ENCODE measurements at places on chromosomes 11 and 22.

GRCh38 chr11:124643605-124644425, 21.2 kb downstream of the TBRG1 start:
- DNase-seq = peak; percentile 58

DNA sequence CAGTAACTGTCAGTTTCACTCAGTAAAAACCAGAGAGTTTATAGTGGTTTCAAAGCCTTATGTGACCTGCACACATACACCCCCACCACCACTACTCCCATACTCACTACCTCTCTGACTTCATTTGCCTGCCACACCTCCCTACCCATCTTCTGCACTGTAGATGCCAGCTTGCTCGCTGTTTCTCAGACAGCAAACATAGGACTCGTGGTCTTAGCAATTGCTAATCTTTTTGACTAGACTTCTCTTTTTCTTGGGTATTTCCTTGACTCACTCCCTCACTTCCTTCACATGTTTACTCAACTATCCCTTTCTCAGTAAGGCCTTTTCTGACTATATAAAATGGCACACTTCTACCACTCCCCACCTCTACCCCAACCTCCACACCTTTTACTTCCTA, 27.8 kb downstream of the CEP295 start:
- no peak for DNase-seq

- no peak for DNase-seq
Measured at GRCh38 chr11:100753571-100753970, 66.5 kb downstream of the ARHGAP42 start.

GRCh38 chr11:71420455-71421241, 27.5 kb downstream of the DHCR7 start:
- DNase-seq = no peak

DNA sequence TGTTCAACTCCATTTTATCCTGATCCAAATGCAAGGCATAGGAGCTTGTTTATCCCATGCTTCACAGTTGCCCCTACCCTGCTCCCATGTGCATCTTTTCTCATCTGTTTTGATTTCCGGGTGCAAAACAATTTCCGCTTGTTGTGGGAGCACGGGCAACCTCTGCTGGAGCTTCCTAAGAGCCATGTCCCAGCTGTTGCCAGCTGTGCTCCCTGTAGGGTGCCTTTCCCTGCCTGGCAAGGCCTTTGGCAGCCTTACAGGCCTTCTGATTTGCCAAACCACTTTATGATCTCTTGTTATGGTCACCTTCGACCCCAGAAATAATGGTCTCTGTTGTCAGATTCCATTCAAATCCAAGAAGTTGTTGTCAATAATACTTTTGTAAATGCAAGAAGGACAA, 1038.5 kb downstream of the OPCML start:
- DNase-seq = no peak
